ENCODE measurements at places on chromosomes 6 and 20.
A peak's percentile ranks its signal among the peaks of the same experiment; 100 is the strongest.

DNA sequence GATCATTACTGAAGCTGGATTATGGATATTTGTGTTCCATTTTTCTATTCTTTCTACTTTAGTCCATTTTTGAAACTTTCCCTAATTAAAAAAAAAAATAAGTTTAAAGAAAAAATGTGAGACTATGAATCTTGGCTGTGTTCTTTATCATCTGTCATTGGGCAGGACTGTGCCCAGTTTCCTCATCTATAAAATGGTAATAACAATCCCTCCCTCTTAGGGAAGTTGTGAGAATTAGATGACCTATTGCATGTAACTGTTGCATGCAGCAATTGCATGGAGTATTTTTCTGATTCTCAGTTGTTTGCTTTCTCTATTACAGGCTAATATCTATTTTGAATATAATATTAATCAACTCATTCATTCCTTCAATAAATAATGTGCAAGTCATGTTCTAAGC, 108.2 kb upstream of the LOC128125822 start:
- no peak for DNase-seq

DNA sequence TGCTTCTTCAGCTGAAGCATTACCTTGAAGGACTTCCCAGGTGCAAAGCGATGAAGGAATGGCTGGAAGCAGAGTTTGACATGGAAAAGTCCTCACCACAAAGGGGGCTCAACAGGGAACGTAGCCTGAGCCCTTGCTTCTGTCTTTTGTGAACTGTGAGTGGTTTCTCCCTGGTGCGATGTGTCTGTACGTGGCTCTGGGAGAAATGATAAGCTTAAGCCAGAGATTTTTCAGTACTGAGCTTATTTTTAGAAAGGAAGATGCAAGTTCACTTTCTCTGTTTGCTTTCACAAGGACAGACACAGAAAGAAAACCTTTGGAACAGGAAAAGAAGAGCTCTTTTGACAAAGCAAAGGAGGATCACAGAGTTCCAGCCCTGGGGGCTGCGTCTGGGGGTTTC, 79.4 kb downstream of the DACT2 start:
- no peak for DNase-seq

DNA sequence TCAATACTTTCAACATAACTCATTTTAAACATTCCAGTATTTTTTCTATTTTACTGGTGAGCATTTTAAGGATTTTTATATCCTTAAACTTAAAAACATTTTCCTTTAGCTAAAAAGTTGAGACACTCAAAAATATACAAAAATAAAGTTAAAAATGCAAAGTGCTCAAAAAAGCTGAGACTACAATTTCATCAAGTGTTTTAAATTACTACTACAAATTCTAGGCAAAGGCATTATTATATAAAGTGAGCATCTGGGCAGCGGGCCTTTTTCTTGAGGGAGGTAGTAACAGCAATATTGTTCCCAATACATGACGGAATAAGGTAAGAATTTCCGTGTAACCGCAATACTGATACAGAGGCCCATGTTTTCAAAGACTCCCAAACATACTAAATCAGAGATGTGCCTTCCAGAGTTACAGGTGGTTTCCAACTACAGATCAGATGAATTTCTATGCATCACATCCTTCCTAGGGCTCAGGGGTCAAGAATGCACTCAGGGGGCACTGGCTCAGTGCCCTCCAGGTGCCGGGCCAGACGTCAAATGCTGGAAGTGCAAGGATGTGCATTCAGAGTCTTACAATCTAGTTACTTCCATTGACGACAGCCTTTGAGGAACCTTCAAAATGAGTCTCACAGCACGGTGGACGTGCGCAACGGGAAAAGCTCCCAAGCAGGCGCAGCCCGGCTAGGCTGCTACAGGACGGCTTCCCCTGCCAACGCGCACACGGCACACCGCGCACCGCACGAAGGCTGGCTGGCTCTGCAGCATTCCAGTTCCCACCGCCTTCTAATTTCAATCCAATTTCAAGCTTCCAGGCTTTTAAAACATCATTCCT, 1.7 kb downstream of the PHF10 start:
- peak; percentile 40 for DNase-seq

- DNase-seq, result no peak
These were observed 274.3 kb downstream of the TFAP2C start for GRCh38 chr20:56903421-56903820.

DNA sequence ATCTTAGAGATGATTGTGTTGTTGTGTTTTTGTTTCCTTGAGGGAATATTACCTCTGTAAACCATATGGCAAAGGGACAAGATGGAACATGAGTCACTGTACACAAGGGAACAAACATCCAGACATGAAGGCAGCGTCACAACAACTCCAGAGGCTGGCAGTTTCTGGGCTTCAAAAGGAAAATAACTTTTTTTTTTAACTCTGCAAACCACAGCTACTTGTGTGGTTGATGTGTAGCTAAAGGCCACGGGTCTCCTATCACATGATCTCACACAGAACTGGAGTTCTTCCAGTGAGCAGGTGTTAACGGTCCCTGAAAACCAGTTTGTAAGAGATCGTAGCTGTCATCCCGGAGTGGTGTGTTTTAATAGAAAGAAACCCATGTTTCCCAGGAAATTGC, 33.2 kb upstream of the HBS1L start:
- DNase-seq, result no peak

Data from left colon (tissue), 2 donors.